ENCODE measurements at places on chromosomes 12 and 14. TPM values are rescaled to one million over a fixed set of nuclear protein-coding genes. Genes with fewer than 3 reads are reported as not detected.

- no peak for DNase-seq
Measured at GRCh38 chr12:122985338-122986257, 5.1 kb downstream of the ARL6IP4 start.

DNA sequence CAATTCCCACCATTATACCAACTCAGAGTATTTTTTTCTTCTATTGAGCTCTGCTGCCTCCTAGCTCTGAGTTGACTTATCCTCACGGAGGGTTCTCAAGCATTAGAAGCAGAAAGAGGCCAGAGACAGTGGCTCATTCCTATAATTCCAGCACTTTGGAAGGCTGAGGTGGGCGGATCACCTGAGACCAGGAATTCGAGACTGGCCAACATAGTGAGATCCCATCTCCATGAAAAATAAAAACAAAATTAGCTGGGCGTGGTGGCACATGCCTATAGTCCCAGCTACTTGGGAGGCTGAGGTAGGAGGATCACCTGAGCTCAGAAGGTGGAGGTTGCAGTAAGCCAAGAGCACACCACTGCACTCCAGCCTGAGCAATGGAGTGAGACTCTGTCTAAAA is 21.0 kb downstream of the HPD start:
- DNase-seq: no peak

GRCh38 chr12:72509891-72510290 is 237.7 kb downstream of the TRHDE start:
- no peak for DNase-seq

DNA sequence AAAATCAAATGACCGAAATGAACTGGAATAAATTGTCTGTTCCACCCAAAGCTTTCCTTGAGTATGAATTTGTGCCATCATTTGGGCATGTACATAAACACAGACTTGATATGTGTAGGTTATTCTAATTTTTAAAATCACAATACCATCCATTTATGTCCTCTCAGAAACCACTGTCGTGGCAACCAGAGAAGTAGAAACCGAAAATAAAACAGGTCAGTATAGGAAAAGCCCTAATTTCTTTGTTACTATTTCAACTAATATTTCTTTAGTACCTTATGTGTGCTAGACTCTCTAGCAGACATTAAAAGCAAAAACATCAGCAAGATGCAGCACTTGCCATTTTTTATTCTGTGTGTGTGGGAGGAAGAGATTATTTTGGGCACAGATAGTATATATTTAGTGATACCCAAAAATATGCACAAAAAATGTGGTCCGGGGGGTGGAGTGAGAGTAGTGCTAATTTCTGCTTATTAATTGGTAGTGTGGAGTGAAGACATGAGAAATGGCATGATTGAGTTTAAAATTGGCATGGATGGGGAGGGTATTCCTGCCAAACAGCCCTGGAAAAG is 130.8 kb upstream of the CNTN1 start:
- DNase-seq: no peak

GRCh38 chr12:119113496-119113986 is 65.2 kb upstream of the HSPB8 start:
- no peak for DNase-seq

- DNase-seq: no peak
Measured at GRCh38 chr12:32284561-32284960, 114.8 kb upstream of the FGD4 start.

DNA sequence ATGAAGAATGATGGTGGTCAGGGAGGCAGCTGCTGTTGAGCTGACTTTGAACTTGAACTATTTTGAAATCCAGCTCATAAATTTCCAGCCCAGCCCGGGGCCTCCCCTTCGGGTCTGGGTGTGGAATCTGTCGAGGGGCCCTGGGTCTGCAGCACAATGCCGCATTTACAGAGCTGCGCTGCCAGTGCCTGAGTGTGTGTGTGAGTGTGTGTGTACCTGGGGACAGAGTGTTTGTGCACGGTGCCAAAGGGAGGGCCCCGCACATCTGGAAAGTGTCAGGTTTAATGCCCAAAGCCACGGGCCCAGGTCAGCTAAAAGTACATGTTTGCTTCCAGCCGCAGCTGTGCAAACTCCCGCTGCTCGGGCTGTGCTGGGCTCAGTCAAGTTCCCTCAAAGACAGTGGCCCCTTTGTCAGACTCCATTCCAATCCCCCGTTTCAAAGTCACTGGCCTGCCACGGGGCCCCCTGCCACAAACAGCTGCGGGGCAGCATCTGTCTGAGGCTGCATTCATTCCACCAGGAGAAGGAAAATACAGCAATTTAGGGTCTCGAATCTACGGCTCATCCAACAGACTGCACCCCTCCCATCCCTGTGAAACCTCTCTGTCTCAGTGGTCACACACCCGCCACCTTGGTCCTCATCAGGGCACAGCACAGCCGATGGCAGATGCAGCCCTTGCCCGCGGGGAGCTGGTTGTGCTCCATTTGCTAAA is 16.3 kb upstream of the RFLNA start:
- DNase-seq: no peak

DNA sequence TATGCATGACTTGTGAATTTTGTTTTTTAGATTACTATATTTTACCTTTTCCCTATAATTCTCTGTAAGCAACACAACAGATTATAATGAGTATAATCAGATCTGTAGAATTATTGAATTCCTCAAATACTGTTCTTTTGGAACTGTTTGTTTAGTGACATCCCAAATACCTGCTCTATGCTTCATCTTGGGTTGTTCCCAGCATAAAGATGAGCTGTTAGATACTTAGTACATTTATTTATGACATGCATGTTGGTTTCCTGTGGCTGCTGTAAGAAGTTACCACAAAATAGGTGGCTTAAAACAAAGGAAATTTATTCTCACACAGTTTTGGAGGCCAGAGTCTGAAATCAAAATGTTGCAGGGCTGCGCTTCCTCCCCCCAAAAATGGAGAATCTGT is 78.4 kb downstream of the PTPRR start:
- DNase-seq: no peak

DNA sequence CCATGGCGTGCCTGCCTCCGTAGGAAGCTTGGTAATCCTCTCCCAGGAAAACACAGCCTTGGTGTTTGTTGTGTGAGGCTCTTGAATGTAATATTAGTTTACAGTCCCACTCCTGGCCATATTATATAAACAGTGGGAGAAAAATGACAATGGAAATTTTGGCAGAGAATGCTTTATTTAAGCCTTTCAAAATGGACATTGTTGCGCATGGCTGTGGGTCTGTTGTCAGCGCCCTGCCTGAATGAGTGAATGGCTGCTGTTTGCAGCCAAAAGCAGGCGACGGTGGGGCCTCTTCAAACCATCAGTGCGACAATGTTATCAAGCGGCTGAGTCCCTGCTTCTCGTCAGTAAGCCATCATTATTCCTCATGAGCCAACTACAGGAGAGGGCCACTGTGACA is 201.8 kb upstream of the RMST start:
- DNase-seq: no peak

- no peak for DNase-seq
Measured at GRCh38 chr14:95444132-95445129, 72.0 kb downstream of the SYNE3 start.

- no peak for DNase-seq
Measured at GRCh38 chr12:76464631-76465166, 94.9 kb downstream of the OSBPL8 start.

DNA sequence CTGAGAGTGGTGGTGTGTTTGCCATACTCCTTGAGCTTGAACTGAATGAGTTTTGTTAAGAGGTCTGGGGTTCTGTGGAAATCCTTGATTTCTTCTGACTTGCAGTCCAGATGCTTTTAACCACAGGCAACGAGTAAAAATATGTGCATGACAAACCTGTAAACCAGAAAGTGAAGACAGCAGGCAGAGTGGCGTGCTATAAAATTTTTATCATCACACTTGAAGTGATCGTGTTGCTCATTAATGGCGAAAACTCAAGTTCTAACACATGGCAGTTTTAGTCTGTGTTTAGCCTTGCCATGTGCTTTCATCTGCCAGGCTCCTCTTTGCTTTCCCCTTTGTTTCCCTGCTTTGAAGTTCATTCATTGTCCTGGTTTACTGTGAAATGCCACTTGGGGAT is 28.0 kb downstream of the TXNRD1 start:
- no peak for DNase-seq

DNA sequence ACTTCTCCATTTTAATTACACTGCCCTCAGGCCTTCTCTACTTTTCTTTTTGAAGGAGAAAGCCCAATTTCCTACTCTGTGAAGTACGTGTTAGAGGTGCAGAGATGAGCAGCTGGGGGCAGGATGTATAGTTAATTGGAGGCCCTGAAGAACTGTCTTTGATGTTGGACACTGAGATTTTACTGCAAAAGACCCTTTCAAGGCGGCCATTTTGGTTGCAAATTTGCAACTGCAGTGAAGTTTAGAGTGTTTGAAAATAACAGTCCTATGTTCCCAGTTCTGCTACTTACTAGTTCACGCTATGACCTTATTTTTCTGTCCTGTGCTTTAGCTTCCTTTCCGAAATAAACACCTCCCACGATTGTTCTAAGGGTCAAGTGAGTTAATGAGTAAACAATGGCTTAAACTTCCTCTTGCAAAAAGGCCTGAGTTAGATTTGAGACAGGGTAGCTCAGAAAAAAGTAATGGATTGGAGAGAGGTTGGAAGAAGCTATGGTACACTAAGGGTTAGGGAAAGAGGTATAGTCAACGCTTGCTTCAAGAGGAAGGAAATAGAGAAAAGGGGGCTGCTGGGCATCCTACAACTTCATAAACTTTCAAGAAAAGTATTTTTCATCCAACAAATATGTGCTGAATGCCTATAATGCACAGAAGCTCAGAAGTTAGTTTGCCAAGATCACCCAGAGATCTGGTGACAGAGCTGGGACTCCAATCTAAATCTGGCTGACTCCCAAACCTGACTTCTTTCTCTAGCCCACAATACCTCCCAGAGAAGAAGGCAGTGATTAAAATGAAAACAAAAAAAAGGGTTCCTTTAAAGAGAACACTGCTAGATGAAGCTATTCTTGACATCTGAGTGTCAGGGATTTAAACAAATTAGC is 26.4 kb upstream of the DICER1 start:
- no peak for DNase-seq

DNA sequence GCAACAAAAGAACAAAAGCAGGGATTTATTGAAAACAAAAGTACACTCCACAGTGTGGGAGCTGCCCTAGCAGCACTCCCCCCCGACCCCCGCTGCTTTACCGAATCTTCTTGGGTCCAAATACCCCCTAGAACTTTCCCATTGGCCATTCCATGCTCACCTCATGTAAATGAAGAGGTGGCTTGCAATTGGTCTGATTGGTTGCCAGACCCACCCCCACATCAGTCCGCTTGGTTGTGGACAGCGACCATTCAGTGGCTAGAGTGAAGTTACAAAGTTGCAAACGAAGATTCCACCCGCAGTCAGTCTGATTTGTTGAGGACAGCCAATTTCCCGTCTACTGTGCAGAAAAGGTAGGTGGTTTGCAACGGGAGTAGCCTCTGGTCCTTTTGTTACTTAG is 3.9 kb downstream of the STYX start:
- no peak for DNase-seq

DNA sequence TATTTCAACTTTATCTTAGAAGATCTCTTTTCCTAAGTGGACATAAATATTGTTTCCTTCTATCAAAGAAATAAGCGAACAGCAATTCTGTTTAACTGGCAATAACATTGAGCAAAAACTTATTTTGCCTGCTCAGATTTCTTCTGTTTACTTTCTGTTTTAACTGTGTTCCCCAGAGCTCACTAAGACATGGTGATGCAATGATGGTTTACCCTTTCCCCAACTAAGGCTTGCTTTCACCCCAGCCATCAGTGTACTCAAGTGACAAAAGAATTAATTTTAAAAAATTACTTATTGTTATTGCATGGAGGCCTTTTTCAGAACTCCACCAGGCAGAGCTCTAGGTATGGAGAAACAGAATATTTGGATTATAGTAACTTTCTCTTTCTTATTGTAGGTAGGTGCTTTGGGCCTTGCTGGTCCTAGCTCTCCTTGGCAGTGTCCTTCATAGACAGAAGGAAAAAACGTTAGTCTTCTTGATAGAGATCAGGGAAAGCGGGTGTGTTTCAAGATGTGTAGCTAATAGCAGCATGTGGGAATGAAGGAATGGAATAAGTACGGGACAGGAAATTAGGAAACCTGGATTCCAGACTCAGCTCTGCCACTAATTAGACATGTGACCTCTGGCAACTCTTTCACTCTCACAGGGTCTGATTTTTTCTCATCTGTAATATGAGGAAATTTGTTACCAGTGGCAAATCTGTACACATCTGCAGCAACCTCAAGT is 14.6 kb upstream of the DDHD1 start:
- no peak for DNase-seq

DNA sequence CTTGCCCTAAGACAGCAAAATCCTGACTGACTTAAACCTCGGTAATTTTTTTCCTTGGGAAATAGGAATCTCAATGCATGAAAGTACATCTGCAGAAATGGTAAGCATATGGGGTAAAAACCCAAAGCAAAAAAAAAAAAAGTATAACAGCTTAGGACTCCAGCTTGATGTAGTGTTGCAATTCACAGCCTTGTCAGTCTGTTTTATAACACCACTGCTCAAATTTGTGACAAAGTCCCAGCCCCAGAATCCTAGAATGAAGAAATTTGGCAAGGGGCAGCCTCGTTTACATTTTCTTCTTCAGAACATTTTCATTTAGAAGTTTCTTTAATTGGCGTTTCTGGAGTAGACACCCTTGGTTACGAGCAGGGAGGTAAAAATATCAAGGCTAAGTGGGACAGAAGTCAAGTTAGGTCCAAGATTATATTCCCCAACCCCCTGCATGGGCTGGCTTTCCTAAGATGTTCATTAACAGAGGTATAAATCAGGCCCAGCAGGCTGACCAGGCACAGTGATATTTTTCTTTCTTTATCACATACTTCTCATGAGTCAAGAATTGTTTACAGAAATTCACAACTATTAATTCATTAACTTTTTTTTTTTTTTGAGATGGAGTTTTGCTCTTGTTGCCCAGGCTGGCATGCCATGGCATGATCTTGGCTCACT is 424.0 kb downstream of the RMST start:
- DNase-seq: no peak

GRCh38 chr14:105118646-105119407 is 49.7 kb downstream of the JAG2 start:
- DNase-seq: no peak

The PTHLH gene
- not detected for total RNA-seq

The PCED1B gene
- 117 TPM for total RNA-seq

The ING4 gene
- total RNA-seq: 11.1 TPM

The TAS2R42 gene
- total RNA-seq: not detected

The PTPRO gene
- 1.1 TPM for total RNA-seq

The POTEM gene
- total RNA-seq: not detected

Data from activated naive CD8-positive, alpha-beta T cell treated with anti-CD3 and anti-CD28 coated beads for 36 hours (primary cell).